DMS79 (cell line): ENCODE measurements at places on chromosomes 7 and 10.

GRCh38 chr7:20697351-20697750 is 81.9 kb downstream of the ABCB5 start:
- no peak for DNase-seq

DNA sequence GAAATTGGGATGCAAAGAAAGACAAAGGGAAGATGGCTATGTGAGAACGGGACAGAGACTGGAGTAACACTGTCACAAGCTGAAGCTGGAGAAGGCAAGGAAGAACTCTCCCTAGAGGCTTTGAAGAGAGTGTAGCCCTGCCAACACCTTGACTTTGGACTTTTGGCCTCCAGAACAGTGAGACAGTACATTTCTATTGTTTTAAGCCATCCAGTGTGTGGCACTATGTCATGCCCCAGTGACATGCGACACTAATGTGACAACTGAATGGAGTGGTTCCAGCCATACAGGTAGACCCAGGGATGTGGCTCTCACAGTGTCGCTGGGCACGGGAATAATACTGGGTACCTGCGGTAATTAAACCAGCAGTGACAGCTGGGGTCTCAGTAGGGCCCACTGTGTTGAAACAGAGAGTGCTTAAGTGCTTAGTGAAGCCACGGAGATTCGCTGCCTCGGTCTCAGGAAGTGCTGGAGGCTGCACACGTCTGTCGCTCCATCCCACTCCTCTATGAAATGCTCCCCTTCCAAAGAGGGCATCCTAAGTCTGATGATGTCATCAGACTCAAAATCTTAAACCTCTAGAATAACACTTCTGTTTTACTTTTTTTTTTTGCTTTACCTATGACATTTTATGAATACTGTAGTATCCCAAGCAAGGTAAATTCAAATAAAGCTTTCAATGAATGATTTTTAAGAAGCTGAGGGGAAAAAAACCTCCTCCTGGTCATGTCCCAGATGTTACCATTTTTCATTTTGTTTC is 154.6 kb upstream of the RHEB start:
- no peak for DNase-seq

GRCh38 chr7:45921699-45922519 is 837 bp upstream of the IGFBP3 start:
- no peak for DNase-seq

GRCh38 chr10:7480742-7481367 is 70.0 kb upstream of the SFMBT2 start:
- DNase-seq = no peak
